Naive B cell (primary cell): ENCODE measurements at places on chromosomes 4 and X. TPM values are rescaled to one million over a fixed set of nuclear protein-coding genes. Genes with fewer than 3 reads are reported as not detected.

GRCh38 chr4:99827857-99828256 is 11.2 kb downstream of the DAPP1 start:
- peak overlapping the region; percentile 48 for H3K4me3 ChIP-seq
- H3K4me1 ChIP-seq = peaks cover 76% of the 10 kb centered on the region
- H3K27me3 ChIP-seq = no peaks in the 10 kb centered on the region
- no peak for DNase-seq
- peak overlapping the region; percentile 13 for H3K27ac ChIP-seq
- H3K36me3 ChIP-seq = peaks cover 15% of the 10 kb centered on the region

Gene FAM13A
- polyA plus RNA-seq = 0.51 TPM

Gene COX7B2
- not detected for polyA plus RNA-seq

- no peak for DNase-seq
- peak overlapping the region; percentile 64 for H3K4me3 ChIP-seq
- H3K27me3 ChIP-seq = no peaks in the 10 kb centered on the region
- H3K4me1 ChIP-seq = peaks cover 74% of the 10 kb centered on the region
- peaks cover 9% of the 10 kb centered on the region for H3K36me3 ChIP-seq
Measured at GRCh38 chrX:65706041-65706828, 38.8 kb downstream of the MSN start.

GRCh38 chr4:46444318-46445000 is 54.5 kb upstream of the GABRA2 start:
- no peaks in the 10 kb centered on the region for H3K4me1 ChIP-seq
- no peak overlapping the region for H3K27ac ChIP-seq
- no peaks in the 10 kb centered on the region for H3K36me3 ChIP-seq
- no peak for DNase-seq
- no peak overlapping the region for H3K4me3 ChIP-seq

- H3K36me3 ChIP-seq = no peaks in the 10 kb centered on the region
- peaks cover 6% of the 10 kb centered on the region for H3K4me1 ChIP-seq
- H3K27me3 ChIP-seq = no peaks in the 10 kb centered on the region
- H3K4me3 ChIP-seq = no peak overlapping the region
- DNase-seq = no peak
- no peak overlapping the region for H3K27ac ChIP-seq
Measured at GRCh38 chrX:19704132-19704531, 183.3 kb downstream of the SH3KBP1 start.

Gene SMARCA1
- polyA plus RNA-seq = 0.40 TPM

DNA sequence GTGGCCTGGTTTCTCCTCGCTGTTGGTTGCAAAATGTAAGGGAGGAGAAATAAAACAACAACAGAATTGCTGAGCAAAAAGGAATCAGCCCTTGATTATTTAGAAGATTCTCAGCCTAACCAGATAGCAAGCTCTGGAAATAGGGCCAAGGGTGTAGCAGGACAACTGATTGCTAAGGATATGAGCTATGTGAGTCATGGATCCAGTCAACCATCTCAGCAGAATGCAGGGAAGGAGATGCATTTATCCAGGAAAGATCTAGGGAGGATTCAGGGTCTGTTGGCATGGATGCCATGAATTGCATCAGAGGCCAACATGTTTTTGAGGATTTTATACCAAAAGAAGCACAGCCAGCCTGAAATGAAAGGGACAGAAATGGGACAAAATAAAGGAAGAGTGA is 2.2 kb upstream of the XAGE3 start:
- no peak for DNase-seq
- no peak overlapping the region for H3K4me3 ChIP-seq
- H3K27ac ChIP-seq = no peak overlapping the region
- peaks cover 57% of the 10 kb centered on the region for H3K27me3 ChIP-seq

GRCh38 chr4:56618734-56619133 is 62.4 kb downstream of the HOPX start:
- H3K27me3 ChIP-seq = peaks cover 5% of the 10 kb centered on the region
- H3K4me1 ChIP-seq = no peaks in the 10 kb centered on the region
- peaks cover 1% of the 10 kb centered on the region for H3K36me3 ChIP-seq
- H3K27ac ChIP-seq = no peak overlapping the region
- DNase-seq = no peak

DNA sequence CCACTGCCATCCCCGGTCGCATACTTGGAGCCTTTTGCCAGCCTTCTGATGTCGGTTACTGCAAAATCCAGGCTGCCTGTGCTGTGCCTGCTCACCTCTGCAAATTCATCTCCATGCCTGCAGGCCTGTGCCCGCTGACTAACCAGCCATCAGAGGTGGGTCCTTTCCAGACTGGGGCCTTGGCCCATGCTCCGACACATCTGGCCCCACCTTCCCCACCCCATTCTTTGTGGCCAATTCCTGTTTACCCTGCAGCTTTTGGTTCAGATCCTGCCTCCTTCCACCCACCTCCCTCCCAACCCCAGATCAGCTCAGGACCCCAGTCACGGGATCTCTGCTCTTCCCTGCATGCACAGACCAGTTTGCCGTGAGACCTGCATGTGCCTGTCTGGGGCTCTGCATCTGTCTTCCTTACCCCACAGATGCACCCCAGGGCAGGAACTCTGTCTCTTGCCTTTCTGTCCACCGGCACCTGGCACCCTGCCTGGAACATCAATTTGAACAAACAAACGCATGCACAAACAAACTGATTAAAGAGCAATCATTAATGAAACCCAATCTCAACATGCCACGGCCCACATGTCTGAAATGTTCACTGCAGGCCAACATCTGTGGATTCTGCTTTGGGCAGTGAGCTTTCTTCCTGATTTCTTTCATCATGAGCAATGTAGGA is 112.8 kb upstream of the PSAPL1 start:
- H3K4me3 ChIP-seq = no peak overlapping the region
- H3K27me3 ChIP-seq = no peaks in the 10 kb centered on the region
- no peak overlapping the region for H3K27ac ChIP-seq
- no peaks in the 10 kb centered on the region for H3K4me1 ChIP-seq
- no peak for DNase-seq
- H3K36me3 ChIP-seq = peaks cover 2% of the 10 kb centered on the region

Gene CABS1
- not detected for polyA plus RNA-seq

Gene FAT4
- not detected for polyA plus RNA-seq

DNA sequence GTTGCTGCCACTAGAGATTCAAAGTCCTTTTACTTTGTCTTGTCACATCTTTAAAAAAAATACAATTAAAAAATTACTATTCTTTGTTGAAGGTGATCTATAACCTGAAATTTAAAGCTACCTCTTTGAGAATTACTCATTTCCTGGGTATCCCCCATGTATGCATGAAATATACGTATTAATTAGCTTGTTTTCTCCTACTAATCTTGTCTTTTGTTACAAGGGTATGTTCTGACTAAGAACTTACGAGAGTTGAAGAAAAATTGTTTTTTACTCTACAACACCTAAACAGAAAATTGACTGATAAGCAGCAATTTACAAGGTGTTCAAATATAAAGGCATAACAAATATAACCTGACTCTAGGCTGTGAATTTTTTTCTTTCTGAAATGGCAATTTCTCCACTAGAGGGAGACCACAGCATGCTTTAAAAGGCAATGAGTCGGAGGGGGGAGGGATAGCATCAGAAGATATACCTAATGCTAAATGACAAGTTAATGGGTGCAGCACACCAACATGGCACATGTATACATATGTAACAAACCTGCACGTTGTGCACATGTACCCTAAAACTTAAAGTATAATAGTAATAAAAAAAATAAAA is 249.6 kb downstream of the OPHN1 start:
- H3K4me1 ChIP-seq = no peaks in the 10 kb centered on the region
- DNase-seq = no peak
- no peak overlapping the region for H3K27ac ChIP-seq
- H3K4me3 ChIP-seq = no peak overlapping the region

DNA sequence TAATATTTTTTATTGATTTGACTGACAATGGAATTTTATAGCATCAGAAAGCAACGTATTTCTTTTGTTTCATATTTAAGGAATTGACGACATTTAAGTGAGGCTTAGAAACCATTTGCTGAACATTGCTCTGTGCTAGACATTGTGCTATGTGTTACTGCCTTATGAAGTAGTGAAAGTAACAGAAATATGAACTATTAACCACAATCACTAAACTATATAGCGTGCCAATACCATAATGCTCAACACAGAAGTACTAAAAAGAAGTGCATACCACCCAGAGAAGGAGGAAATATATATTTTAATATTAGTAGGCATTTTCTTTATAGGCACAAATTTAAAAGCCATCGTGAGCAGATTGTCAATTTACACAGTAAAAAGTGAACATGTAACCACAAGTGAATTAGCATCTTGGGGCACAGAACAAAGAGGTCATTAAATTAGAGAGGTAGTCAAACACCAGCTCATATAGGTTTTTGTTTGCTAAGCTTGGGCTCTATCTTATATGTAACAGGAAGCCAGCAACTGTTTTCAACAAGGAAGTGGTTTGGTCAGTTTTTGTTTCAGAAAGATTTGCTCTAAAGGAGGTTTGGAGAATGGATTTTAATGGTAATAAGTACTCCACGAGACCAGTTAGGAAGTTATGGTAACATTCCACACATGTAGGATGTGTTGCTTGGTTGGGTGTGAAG is 270.7 kb downstream of the GRXCR1 start:
- DNase-seq = no peak
- H3K4me1 ChIP-seq = no peaks in the 10 kb centered on the region
- H3K27me3 ChIP-seq = no peaks in the 10 kb centered on the region
- no peaks in the 10 kb centered on the region for H3K36me3 ChIP-seq
- no peak overlapping the region for H3K4me3 ChIP-seq
- H3K27ac ChIP-seq = no peak overlapping the region

DNA sequence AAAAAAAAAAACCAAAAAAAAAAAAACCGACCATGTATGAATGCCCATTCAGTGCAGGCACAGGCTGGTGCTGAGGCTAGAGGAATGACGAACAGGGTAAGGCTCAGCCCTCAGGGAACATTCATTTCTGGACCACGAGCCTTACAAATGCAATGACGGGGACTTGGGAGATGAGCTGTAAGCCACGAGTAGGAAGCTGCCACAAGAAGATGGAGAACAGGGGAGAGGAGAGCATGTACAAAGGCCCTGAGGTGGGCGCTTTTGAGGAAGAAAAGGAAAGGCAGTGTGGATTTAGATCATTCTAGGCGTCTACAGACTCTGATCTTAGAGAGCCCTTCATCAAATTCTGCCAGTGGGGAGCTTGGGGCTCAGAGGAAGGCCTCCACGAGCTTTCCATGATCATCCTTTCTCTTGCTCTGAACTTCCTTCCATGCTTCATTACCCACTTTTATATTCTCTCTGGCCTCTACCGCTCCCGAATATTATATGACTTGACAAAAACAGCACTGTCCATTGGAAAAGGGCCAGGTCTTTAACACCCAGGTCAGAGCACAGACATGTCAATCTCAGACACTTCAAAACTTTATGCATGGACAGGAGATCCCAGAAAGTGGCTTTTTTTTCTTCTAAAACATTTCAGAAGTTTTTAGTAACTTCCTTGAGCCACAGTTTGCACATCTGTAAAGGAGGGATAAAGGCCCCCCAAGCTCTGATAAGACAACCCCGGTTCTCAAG is 3.3 kb upstream of the ZNF518B start:
- H3K27ac ChIP-seq = peak overlapping the region; percentile 86
- DNase-seq = no peak
- H3K4me1 ChIP-seq = peaks cover 31% of the 10 kb centered on the region
- no peaks in the 10 kb centered on the region for H3K36me3 ChIP-seq

DNA sequence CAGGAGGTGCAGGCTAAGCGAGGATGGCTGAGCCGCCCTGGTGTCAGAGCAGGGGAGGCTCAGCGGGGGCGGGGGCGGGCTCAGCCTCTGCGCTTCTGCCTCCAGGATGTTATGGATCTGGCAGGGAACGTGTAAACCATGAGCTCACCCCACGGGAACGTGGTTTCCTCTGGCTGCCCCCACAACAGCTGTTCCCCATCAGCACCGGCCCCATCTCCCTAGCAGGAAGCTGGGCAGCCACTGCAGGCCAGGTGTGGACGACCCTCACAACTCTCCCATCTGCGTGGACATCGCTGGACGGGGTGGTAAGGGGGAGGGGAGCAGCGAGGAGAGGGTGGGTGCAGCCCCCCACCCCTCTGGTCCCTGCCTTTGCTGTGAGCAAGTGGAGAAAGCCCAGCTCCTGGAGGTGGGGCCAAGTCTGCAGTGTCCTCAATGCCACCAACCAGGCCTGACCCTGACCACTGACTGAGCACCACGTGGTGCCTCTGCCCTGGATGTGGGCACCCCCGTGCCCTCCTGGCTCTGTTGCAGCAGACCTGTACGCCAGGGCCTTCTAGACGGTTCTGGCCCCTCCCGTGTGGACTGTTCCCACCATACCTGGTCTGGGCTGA is 28.1 kb upstream of the SPON2 start:
- H3K4me1 ChIP-seq = peaks cover 11% of the 10 kb centered on the region
- H3K27ac ChIP-seq = no peak overlapping the region
- H3K27me3 ChIP-seq = no peaks in the 10 kb centered on the region
- no peaks in the 10 kb centered on the region for H3K36me3 ChIP-seq
- peak overlapping the region; percentile 78 for H3K4me3 ChIP-seq
- DNase-seq = no peak

GRCh38 chrX:123493857-123494256 is 239.0 kb downstream of the THOC2 start:
- no peak overlapping the region for H3K27ac ChIP-seq
- DNase-seq = no peak
- H3K27me3 ChIP-seq = no peaks in the 10 kb centered on the region
- no peaks in the 10 kb centered on the region for H3K36me3 ChIP-seq
- no peak overlapping the region for H3K4me3 ChIP-seq
- no peaks in the 10 kb centered on the region for H3K4me1 ChIP-seq

Gene GPRIN3
- polyA plus RNA-seq = not detected

GRCh38 chrX:124280294-124280902 is 52.1 kb upstream of the TEX13D start:
- H3K4me1 ChIP-seq = no peaks in the 10 kb centered on the region
- H3K36me3 ChIP-seq = no peaks in the 10 kb centered on the region
- H3K27me3 ChIP-seq = no peaks in the 10 kb centered on the region
- no peak for DNase-seq
- no peak overlapping the region for H3K27ac ChIP-seq
- no peak overlapping the region for H3K4me3 ChIP-seq

- H3K4me3 ChIP-seq = no peak overlapping the region
- H3K27ac ChIP-seq = no peak overlapping the region
- no peaks in the 10 kb centered on the region for H3K36me3 ChIP-seq
- peaks cover 7% of the 10 kb centered on the region for H3K27me3 ChIP-seq
Measured at GRCh38 chr4:6123541-6123940, 76.8 kb downstream of the JAKMIP1 start.

Gene ATP1B4
- polyA plus RNA-seq = not detected

GRCh38 chr4:148059617-148060180 is 327.8 kb downstream of the ARHGAP10 start:
- no peak overlapping the region for H3K27ac ChIP-seq
- H3K4me1 ChIP-seq = peaks cover 44% of the 10 kb centered on the region
- H3K36me3 ChIP-seq = no peaks in the 10 kb centered on the region
- DNase-seq = no peak
